ENCODE measurements at places on chromosomes 7 and 10.

- DNase-seq, result no peak
These were observed 84.2 kb downstream of the AUTS2 start for GRCh38 chr7:69682518-69682917.

DNA sequence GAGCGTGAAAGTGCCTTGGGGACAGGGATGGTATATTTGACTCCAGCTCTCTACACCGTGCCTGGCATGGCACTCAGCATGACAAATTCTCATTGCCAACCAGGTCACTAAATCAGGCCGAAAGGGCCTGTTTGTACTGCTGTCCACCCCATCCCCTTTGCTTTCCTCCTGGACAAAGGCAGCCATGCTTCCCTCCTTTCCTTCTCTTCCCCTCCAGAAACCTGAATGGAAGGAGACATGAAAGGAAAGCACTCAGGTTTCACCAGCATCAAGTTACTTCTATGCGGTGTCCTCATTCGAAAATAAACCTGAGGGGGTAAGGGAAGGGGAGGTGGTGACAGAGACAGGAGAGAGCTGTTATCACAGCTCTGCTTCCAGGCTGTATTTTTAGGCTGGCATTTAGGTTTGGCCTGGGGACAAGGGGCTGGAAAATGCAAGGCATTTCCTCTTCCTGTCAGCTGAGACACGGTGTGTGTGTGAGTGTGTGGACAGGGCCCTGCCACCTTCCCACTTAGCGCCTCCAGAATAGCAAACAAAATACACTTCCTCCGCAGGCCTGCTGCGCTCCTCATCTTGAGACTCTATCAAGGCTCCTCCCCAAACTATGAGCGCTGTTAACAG is 79.9 kb upstream of the COL13A1 start:
- no peak for DNase-seq

GRCh38 chr7:133962646-133963045 is 164.5 kb upstream of the LRGUK start:
- DNase-seq, result no peak

DNA sequence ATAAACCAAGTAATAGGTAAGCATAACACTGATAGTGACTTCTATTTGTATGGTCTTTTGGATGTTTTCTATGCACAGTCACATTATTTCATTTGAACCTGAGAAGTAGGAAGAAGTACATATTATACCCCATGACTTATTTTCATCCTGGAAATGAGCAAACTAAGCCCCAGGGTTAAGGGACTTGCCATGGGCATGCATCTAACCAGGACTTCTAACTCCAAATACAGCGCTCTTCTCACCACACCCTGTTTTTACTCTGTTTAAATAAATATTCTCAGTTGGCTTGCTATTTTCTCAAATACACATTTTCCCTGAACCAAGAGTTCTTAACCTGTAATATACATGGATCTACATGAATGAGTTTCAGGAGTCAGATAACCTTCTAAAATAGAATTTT is 16.3 kb downstream of the GNG11 start:
- DNase-seq, result no peak

- DNase-seq, result no peak
These were observed 49.8 kb downstream of the PRKCQ start for GRCh38 chr10:6530211-6530840.

- no peak for DNase-seq
These were observed 40.4 kb downstream of the ICA1 start for GRCh38 chr7:8221567-8221966.

GRCh38 chr7:110607050-110607857 is 483.7 kb upstream of the LRRN3 start:
- no peak for DNase-seq

GRCh38 chr10:17814973-17815372 is 5.8 kb downstream of the MRC1 start:
- DNase-seq, result no peak

DNA sequence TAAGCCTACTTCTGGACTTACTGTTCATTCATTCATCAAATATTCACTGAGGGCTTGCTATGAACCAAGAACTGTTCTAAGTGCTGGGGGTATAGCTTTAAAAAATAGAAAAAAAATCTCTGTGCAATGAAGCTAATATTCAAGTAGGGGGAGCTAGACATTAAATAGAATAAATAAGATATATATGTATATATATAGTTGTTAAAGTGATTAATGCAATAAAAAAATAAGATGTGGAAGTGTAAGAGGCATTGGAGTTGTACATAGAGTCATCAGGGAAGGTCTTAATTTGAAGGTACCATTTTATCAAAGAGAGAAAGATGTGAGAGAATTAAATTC is 181.2 kb upstream of the AGR3 start:
- DNase-seq, result no peak

DNA sequence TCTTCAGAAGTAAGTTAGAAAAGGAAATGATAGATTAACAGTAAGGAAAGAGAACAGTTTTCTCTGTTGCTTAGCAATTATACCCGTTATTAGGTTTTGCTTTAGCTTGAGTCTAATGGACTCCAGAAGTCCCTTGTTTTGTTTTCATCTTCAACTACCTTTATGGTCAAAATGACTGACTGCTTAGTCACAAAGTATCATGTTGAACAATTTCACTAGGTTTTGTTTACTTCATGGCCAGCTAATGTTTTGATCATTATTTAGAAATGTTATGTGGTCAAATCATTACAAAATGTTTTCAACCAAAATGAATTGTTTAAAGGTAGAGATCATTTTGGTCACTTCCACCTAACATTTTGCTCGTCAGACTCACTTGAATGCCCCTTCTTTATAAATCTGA is 1.9 kb downstream of the UBN2 start:
- no peak for DNase-seq

DNA sequence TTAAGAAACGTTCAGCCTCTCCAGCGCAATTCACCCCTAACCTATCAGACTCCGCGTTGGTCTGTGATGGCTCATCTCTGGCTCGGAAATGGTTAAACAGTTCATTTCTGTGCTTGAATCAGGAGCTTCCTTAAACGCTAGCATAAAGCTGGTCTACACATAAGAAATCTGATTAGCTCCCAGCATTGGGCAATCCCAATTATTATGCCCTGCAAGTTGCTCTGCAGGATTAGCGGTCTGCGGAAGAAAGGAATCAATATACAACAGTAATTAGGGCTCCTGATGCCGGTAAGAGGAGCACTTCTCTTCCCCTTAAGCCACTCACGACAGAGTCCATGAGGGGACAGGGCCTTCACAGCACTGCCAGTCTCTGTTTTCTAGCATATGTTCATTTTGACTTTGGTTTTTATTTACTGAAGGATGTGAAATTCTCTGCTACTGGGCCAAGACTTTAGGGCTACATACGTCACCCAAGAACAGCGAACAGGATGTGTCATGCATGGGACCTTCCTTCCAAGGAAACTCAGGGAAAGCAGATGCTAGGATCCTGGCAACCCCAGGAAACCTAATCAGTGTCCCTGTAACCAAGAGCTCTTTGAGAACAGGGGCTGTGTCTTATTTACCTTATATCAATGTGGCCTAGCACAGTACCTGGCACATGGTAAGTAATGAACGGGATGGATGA is 324.4 kb downstream of the KCNMA1 start:
- no peak for DNase-seq

GRCh38 chr10:43707770-43708169 is 59.1 kb upstream of the ZNF32 start:
- no peak for DNase-seq

DNA sequence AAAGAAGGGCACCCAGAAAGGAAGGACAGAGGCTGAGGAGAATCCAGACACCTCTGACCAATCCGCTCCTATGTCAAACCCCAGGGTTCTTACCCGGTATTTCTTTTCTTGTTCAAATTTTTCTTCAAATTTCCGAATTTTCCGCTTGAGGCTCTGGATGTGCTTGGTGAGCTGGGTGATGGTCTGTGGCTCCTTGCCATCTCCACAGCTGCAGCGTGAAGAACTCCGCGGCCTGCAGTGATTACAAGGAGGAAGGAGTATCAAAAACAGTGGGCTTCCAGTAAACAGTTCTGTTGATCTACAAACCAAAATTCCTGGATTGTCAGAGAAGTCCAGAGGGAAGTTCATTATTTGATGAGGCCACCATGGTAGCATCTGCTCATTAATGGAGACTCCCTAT is 92.0 kb downstream of the PHYHIPL start:
- DNase-seq, result no peak

GRCh38 chr7:70587739-70588138 is 544.2 kb upstream of the GALNT17 start:
- DNase-seq, result no peak

GRCh38 chr10:7337431-7338171 is 73.2 kb downstream of the SFMBT2 start:
- no peak for DNase-seq

DNA sequence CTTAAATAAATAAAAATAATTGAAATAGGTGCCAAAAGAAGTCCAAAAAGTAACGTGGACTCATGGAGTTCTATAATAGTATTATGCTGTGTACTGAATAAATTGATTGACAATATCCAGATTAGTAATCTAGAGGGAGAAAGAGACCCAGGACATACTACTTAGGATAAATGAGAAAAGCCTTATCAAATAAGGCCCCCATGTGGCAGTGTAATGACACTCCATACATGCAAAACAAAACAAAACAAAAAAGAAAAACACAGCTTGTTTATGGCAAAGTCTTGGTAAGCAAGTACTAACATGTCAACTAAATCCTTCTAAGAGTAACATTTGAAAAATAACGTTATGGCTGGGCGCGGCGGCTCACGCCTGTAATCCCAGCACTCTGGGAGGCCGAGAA is 3.6 kb upstream of the RUNDC3B start:
- DNase-seq, result no peak

GRCh38 chr7:156608173-156608478 is 32.4 kb upstream of the RNF32 start:
- DNase-seq, result no peak

DNA sequence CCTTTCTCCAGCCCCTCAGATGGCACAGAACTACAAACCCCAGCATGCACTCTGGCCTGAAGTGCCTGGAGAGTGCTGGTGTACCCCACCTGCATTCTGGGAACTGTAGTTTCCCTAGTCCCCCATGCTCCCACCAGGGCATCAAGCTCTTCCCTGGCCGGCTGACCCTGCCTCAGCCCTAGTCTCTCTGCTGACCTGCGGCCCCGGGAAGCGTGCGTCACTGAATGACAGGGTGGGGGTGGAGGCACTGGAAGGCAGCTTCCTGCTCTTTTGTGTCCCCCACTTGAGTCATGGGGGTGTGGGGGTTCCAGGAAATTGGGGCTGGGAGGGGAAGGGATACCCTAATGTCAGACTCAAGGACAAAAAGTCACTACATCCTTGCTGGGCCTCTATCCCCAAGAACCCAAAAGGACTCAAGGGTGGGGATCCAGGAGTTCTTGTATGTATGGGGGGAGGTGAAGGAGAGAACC is 2.1 kb downstream of the NOS3 start:
- no peak for DNase-seq

- no peak for DNase-seq
These were observed 217.9 kb downstream of the OTUD1 start for GRCh38 chr10:23656735-23657134.

GRCh38 chr7:29459589-29459988 is 104.0 kb upstream of the PRR15 start:
- DNase-seq, result no peak

DNA sequence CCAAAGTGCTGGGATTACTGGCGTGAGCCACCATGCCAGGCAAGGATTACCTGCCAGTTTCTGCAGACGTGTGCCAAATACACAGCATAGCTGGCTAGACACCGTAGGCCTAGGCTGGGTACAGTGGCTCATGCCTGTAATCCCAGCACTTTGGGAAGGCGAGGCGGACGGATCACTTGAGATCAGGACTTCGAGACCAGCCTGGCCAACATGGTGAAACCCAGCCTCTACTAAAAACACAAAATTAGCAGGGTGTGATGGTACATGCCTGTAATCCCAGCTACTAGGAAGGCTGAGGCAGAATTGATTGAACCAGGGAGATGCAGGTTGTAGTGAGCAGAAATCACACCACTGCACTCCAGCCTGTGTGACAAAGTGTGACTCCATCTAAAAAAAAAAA is 868 bp downstream of the RFC2 start:
- DNase-seq, result no peak

GRCh38 chr7:116354171-116354545 is 143.8 kb downstream of the TES start:
- peak; percentile 89 for DNase-seq

DNA sequence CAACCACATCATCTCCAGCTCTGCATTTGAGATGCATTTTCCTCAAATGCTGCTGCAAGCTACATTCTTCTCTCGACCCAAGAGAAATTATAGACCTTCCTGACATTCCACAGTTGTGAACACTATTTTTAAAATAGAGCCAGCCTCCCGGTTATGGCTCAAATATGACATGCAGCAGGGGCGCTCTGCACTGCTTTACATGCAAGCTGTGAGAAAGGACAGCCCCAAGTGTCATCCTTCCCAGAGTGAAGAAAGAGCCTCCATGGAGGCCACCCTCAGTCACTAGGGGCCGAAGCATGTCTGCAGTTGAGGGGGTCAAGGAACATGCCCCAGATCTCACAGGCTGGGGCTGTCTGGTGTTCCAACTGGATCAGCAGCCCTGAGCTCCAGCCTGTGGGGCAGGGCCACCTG is 63.9 kb upstream of the CHST15 start:
- DNase-seq, result peak; percentile 65

GRCh38 chr7:100799037-100799896 is 28.1 kb downstream of the EPHB4 start:
- peak; percentile 78 for DNase-seq

DNA sequence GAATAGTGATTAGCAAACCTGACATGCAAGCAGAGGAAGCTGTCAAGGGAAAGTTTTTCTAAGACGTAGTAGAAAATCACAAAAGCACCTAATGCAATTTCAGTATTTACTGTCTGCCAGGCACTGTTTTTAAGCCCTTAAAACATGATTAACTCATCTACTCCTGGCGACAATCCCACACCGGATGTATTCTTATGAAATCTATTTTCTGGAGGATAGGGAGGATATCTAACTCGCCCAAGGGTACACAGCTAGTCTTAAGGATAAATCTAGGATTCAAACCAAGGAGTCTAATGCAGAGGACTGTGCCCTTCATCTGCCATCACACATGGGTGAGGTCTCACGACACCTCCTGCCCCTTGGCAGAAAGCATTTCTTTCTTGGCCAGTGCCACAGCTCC is 47.8 kb upstream of the FIGNL1 start:
- DNase-seq, result no peak

DNA sequence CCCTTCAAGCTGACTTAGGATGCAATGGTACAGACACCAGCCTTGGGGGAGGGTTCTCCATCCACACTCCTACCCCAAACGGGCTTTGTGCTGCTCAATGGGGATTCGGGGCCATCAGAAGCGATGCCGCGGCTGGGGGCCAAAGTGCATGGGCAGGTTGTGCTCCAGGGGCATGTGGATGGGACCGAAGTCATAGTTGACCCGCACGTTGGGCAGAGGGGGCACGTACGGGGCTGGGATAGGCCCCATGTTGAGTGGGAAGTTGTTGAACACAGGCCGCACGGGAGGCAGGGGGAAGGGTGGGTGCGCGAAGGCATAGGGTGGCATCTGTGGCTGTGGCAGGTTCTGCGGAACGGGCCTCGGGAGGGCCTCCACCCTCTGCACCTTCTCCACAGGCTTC is 158.7 kb downstream of the RNF216 start:
- DNase-seq, result no peak

DNA sequence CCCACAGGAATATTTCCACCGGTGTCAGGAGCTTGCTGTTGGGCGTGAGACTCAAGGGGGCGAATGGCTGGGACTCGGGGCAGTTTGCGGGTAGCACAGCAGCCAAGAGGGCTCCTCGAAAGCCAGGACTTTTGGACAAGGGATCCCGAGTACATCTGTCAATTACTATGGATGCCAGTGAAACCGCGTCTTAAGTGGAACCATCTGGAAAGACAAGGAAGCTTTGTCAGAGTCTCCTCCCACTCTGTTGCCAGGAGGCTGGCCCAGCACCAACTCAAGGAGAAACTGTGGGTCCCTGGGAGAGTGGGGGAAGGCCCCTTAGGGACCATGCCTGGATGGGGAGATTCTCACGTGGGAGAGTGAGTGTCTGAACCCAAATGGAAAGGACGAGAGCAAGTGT is 57.1 kb downstream of the C10orf143 start:
- no peak for DNase-seq
